8988T (cell line): ENCODE measurements at places on chromosomes 3 and 15.

DNA sequence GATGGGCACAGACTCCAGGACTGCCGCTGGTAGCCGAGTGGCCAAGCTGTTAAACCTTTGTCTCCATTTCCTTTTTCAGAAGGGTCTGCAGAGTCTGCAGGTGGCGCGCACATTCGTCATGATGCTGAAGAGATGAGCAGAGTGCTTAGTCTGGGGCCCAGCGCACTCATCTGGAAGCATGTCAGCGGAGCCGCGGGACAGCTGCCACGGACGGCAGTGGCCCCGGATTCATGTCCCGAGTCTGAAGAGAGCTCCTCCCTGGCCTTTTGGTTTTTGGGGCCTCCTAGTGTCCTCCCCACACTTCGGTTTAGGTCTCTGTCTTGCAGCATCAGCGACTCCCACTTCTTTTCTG lies 42.6 kb downstream of the KLHL25 start:
- DNase-seq: no peak

GRCh38 chr3:42045708-42046243 lies 45.4 kb upstream of the TRAK1 start:
- no peak for DNase-seq

GRCh38 chr3:44893097-44893496 lies 18.7 kb downstream of the TGM4 start:
- DNase-seq: no peak

DNA sequence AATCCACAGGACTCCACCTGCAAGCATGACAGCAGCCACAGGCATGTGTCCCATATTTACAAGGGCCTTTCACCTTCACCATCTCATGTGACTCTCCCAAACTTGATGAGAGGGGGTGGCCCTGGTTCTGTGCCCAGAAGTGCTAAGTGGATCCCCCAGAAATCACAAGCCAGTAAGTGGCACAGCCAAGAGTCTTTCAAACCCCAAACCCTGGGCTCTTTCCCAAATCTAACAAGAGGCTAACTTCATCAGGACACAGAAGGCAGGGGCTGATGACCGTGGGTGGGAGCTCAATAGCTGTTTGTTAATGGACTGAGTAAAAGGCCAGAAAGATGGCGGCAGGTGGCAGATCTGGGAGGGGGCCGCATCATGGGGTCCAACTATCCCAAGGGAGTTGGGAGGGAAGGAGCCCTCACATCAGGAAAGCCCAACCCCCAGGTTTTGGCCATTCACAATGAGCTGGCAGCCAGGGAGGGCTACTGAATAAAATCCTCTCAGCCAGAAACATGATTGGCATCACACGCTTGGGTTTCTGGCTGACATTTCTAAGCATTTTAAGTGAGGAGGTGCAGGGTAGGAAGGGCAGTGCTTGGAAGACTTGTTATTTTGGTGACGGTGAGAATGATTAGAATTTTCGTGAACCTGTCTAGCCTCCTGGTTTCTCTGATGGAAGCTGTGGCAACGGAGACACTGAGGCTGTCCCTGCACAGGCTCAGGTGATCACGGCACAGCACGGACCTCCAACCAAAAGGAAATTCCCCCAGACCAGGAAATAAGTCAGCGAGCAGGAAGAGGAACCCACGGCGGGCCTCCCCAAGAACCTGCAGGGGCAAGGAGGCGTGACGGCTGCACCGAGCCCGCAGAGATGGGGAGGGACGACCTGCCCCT lies 109.3 kb downstream of the OXNAD1 start:
- DNase-seq: no peak

DNA sequence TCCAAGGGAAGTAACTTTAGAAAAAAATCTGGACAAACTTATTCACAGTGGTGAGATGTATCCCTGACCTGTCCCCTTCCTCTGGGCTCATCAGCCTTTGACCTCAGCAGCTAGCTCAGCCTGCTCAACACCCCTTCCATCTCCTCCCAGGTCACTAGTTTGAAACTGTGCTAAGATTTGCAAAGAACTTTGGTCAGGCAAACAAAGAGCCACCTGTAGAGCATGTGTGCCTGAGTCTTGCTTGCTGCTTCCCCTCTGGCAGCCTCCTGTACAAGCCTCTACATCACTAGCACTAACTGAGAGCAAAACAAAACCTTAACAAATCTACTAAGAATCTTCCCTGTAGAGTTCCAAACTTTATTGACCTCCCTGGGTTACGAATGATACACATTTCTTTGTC lies 43.9 kb downstream of the NR1I2 start:
- DNase-seq: no peak

- DNase-seq: no peak
Observed at GRCh38 chr15:73894133-73894814, 20.9 kb downstream of the TBC1D21 start.

DNA sequence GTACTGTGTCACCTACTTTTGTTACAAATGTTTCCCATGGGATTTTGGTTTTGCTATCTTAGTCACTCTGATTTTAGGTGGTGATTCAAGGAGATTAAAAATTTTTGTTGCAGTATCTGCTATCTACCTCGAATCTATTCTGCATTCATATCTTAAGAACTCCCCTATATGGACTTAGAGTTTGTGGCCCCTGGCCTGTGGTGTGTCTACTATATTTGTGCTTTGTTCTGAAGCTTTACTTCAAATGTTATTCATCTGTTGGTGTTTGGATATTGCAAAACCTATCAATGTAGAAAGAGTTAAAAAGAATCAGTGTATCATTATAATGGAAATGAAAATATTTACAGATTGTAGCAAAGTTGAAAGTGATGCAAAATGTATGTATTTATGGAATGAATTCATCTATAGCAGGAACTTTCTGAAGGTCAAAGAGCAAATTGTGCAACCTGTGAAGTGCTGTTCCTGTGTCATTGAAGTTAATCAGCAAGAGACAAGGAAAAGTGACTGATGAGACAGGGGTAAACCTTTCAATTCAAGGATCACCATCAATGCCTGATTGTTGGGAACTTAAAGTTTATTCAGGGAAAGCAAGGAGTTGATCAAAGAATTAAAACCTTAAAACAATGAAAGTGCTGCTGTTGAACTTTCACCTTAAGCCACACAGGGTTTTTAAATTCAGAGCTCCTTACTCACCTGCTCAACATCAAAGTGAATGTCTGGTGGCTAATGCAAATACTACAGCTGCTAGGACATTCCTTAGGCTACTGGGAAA lies 71.0 kb downstream of the SLMAP start:
- no peak for DNase-seq

- no peak for DNase-seq
Observed at GRCh38 chr3:97884586-97885123, 62.8 kb downstream of the CRYBG3 start.

- no peak for DNase-seq
Observed at GRCh38 chr3:181704421-181705085, 7.2 kb upstream of the SOX2 start.

DNA sequence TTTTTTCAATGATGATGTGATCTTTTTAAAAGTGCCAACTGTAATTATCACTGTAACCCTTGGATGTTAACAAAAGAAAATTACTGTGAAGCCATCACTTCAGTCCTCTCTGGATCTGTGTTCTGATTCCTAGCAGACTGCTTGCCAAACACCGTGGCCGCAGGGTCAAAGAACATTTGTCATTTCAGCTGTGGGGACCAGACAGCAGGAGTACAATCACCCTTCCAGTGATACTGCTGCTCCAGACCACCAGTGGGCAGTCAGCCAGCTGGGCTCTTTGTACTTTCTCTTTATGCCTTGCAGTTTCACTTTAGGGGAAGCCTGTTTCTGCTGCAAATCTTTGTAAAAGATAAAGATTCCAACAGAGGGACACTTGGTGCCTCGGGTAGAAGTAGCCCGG lies 770.0 kb downstream of the GRM7 start:
- DNase-seq: no peak

- no peak for DNase-seq
Observed at GRCh38 chr3:51585871-51586270, 47.4 kb downstream of the RAD54L2 start.

DNA sequence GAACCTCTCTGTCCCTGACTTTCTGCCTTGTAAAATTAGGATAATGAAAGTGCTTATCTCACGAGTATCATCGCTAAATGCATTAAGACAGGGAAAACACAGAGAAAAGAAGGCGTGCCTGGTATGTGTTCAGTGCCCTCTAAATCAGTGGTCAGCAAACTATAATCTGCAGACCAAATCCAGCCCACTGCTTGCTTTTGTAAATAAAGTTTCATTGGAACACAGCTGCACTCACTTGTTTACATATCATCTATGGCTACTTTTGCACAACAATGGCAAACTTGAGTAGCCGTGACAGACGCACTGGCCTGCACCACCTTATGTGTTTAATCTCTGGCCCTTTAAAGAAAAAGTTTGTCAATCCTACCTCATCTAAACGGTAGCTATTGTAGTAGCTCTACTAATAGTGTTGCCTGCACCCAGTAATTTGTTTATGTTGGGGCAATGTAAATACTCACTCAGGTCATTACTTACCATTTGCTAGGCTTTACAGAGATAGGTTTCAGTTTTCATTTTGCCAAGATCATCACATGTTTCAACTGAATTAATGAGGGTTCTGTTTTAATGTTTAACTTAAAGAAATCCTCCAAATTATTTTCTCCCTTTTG lies 229.4 kb downstream of the FEZF2 start:
- no peak for DNase-seq

DNA sequence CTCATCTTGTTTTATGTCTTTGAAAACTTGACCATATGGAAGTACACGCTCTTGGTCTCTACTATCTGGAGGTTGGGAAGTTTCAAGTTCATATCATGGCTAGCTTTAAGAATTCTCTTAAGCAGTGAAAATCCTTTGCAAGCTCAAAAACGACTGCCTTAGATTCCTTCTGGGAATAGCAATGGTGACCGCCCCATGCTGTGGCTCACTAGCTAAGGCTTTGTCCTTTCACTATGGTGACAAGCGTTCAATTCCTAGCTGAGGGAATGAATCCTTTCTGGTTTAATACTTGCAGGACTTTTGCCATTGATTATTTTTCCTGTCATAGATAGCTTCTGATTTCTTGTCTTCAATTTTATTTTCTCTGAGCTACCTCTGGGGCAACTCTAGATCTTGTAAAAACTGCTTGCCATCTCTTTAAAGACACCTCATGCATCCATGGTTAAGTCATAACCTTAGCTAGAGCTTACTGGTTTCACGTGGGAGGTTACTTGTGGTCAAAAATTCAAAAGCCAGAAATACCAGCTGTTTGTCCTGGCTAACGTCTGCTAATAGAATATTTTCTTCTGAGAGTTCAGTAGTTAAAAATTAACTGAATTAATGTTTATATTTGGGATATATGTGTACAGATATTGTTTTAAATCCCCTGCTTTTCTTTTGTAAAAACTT lies 673.4 kb upstream of the CBLB start:
- no peak for DNase-seq

GRCh38 chr15:57427367-57427821 lies 51.1 kb downstream of the CGNL1 start:
- no peak for DNase-seq

- no peak for DNase-seq
Observed at GRCh38 chr3:17592956-17593355, 149.5 kb downstream of the TBC1D5 start.

GRCh38 chr15:93070551-93071296 lies 18.3 kb downstream of the RGMA start:
- no peak for DNase-seq

- DNase-seq: no peak
Observed at GRCh38 chr3:49759226-49759625, 27.1 kb downstream of the IP6K1 start.

GRCh38 chr3:61537366-61537765 lies 24.0 kb upstream of the PTPRG start:
- DNase-seq: no peak

- no peak for DNase-seq
Observed at GRCh38 chr15:48384616-48385015, 53.4 kb downstream of the DUT start.

- DNase-seq: no peak
Observed at GRCh38 chr3:60989626-60990441, 261.4 kb downstream of the FHIT start.

GRCh38 chr3:187085021-187085666 lies 54.2 kb downstream of the RPL39L start:
- DNase-seq: no peak

GRCh38 chr3:59001675-59002074 lies 48.1 kb downstream of the CFAP20DC start:
- no peak for DNase-seq

- no peak for DNase-seq
Observed at GRCh38 chr3:148789146-148789545, 38.5 kb upstream of the CPB1 start.

- no peak for DNase-seq
Observed at GRCh38 chr15:68442041-68442440, 10.1 kb upstream of the ITGA11 start.

DNA sequence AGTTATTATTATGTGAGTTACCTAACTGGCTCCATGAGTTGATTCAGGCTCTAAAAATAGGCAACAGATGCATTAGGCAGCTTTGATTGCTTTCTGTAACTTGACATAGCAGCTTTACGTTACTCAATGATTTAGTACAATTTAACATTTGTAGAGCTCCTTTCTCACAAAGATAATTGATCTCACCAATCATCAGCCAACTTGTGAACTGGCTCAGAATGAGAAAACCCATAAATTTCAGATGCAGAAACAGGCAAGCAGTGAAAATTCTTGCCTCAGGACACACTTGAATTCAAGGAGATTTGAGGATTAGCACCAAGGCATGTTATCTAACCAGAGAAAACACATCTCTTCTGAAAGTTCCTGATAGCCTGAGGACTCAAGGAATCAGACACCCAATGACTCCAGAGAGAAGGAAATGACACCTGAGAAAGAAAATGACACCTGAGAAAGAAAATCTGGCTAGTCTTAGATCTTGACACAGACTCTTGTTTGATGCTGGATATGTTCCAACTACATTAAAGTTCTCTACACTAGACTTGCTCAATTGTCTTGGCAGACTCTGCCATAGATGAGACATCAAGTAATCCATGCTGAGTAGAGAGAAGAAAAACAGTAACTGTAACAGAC lies 315.1 kb upstream of the CBLB start:
- DNase-seq: no peak

DNA sequence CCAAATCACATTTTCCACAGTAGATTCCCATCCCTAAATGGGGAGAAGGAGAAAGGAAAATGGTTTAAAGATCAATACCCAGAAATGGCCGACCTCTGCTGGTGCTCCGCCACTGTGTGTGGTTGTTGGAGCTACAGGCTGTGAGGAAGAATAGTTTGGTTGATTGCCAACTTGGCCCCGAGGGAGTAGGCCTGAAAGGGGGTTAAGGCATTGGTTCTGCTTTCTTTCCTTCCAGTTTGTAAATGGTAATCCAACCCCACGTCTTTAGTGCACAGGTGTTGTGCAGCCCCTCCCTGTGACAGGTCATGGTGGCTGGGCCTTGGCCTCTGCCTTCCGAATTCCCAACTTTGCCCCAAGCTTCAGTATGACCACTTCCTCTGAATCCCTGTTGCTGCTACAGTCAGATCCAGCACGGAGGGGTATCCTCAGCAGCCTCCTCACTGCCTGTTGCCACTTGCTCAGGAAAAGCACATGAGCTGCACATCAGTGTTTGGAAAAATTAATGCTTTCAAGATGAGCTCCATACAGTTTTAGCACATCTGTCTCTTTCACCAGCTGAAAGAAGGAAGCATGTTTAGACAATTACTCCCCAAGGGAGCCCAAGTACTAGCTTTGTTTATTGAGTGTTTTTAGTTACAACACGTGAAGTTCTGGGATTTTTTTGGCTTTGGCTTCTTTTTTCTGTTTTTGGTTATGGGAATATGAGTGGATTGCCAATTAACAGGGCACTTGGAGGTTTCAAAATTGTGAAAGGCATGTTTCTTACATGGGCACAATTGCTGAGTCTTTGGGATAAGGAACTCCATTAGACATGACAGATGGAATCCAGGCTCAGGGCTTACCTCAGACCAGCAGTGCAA lies 92.3 kb upstream of the ROPN1 start:
- DNase-seq: no peak

- no peak for DNase-seq
Observed at GRCh38 chr3:102741105-102741504, 306.3 kb downstream of the ZPLD1 start.

- no peak for DNase-seq
Observed at GRCh38 chr15:70555713-70556112, 207.6 kb downstream of the UACA start.
